SHP77 (cell line): ENCODE measurements at places on chromosomes 1 and 21.

DNA sequence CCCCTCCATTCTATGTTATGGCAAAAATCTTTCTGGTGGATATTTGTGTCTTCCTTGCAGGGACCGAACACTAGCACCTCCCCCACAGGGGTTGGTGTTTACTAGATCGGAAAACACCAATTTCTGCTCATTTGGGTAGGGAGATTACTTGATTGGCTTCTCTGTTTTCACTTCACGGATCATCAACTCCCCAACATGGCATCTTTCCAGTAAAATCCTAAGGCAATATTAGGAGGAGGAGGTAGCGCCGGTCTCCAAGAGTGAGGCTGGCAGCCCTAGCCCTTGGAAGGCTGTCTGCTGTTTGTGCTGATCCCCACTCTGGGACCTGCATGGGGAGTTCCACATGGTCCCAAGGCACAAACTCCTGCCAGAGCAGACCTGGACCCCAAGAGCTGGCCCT is 12.2 kb downstream of the VASH2 start:
- DNase-seq: no peak

DNA sequence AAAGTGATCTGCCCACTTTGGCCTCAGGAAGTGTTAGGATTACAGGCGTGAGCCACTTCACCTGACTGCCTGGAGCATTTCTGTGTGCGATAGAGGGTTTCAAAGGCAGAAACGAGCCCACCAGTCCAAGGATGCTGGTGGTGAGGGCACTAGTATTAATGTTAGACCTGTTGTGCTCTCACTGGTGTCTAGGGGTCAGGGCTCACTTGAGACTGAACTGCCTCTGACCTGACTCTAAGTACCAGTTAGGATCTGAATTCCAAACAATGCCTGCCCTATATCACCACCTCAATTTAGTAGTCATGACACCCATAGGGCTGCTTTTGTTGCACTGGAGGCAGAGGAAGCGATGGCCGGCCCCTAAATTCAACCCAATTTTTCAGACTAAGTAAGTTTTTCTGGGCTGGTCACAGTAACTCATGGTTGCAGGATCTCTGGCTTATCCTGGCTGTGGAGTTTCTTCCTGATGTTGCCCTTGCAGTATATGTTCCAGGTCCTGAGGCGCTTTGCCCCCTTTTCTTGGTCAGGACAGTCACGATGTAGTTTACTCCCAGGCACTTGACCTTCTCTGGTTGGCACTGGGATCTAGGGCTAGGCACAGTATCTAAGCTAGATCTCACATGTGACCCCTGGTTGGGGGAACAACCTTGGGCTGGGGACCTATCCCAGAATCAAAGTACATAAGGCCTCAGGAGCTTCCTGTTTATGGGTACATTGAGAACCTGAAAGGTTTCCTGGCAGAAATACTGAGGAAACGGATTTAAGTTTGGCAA is 4.5 kb downstream of the CCDC17 start:
- no peak for DNase-seq

DNA sequence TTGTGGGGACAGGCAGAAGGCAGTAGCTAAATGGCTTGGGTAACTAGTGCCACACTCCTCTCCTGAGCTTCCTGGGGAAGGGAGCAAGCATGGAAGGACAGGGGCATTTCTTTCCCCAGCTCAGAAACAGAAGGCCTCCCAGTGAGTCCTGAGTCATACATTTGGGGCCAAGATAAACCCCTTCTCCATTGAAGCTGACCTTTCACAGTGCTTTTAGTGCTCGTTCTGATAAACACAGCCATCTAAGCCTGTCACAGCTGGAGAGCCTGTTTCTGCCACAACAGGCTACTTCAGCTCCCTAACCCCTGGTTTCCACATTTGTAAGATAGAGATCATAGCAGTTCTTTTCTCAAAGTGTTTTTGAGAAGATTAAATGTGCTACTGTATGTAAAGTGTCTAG is 374.0 kb downstream of the LMX1A start:
- DNase-seq: no peak

- peak; percentile 3 for DNase-seq
Measured at GRCh38 chr1:220045356-220046051, 801 bp downstream of the EPRS1 start.

- DNase-seq: no peak
Measured at GRCh38 chr1:50982611-50983010, 12.6 kb downstream of the CDKN2C start.

DNA sequence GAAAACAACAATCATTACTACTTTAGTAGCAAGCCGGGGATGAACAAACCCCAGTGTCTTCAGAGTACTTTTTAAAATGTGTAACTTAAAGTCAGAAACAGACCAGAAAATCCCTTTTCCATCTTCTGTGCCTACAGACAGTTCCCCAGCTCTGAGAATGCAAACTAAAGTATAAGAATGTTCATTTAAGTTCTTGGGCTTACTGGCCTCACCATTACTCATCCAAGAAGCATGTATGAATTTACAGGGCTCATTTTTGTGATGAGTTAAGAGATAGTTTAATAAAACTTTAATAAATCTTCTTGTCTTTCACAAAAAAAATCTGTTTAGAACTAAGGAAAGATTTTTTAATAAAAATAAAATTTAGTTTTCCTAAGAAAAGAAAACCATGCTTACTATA is 4.6 kb downstream of the LPGAT1 start:
- DNase-seq: no peak
